NCI-H345 (cell line): ENCODE measurements at places on chromosomes 5 and 9.
A peak's percentile ranks its signal among the peaks of the same experiment; 100 is the strongest.

DNA sequence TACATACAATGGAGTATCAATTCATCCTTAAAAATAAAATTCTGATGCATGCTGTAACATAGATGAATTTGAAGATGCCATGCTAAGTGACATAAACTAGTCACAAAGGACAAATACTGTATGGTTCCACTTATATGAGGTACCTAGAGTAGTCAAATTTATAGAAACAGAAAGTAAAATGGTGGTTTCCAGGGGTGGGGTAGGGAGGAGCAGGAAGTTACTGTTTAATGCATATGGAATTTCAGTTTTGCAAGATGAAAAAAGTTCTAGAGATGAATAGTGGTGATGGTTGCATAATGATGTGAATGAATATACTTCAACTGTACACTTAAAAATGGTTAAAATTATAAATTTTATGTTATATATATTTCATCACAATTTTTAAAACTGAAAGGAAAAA is 57.3 kb upstream of the FNIP1 start:
- no peak for DNase-seq

DNA sequence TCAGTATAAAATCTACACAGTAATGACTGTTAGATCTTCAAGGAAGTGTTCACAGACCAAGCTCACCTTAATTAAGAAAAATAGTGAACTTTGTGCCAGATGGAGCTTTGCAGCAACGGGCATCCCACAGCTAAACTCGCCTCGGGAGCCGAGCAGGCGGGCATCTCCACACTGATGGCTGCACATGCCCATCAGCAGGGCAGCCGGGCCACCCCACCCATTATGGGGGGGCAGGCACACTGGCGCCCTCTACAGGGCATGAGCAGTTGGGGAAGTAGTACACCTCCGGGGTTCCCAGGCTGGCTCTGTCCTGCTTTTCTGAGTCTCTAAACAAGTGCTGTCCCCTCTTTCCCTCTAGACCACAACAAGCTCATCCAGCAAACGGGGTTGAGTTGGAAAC is 21.6 kb downstream of the ANKS6 start:
- no peak for DNase-seq

GRCh38 chr9:113542006-113542405 is 78.5 kb downstream of the RGS3 start:
- DNase-seq = no peak

DNA sequence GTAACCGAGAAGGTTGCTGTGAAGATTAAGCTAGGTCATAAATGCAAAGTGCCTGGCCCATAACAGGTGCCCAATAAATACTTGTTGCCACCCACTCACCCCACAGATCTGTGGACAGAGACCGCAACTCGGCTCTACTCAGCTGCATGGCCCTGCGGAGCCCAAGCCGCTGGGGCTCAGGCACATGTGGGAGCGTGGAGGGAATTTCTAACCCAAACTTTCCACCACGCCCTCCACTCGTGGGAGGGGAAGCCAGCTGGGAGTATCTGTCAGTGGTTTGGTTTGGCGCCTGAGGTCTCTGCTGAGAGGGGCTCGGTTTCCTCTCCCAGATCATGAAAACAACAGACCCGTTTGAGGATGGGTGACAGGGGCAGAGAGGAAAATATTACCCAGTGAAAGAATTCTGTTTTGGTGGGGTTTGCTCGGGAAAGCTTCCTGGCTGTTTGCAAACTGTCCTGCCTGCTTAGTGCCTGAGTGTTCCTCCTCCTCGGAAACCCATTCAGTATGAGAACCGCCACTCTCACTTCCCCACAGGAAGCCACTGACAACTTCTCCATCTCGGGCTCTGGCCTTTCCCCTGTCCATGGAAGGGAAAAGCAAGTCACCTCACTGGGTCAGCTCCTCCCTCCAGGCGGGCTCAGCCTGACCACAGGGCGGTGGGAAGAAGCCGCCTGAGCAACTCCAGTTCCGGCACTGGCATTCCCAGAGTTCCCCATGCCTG is 60.1 kb downstream of the RGS3 start:
- DNase-seq = no peak

DNA sequence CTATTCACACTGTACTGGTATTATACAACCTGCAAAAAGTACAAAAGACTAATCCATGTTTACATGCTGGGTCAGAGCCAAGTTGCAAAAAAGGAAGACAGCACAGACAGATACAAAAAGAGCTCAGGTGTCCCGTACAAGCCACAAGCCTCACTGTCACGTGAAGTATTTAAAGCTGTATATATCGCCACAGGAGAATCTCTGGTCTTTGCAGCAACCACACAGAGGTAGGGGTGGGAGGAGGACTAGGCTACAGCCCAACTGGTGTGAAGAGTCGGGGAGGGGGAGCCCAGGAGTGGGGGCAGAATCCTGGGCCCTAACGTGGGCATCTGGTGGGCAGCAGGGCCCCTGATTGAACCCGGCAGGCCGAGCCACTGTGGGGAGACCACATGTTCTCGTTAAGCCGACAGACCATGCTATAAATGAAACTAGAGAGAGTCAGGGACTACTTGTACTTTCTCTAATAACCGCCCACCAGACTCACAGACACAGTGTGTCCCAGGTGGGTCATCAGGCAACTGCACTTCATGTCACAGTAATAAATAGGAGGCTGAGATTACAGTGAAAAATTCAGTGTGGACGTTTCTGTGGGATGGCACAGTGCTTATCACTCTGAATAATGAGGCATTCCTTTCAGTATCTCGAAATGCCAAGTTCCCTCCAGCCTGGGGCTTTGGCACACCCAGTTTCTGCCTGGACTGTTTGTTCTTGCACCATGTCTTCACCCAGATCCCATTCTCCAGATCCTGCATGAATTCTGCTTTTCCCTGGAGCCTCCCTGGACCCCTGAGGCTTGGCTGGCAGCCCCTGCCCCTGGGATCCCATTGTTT is 79.3 kb upstream of the SH3PXD2B start:
- peak; percentile 70 for DNase-seq

DNA sequence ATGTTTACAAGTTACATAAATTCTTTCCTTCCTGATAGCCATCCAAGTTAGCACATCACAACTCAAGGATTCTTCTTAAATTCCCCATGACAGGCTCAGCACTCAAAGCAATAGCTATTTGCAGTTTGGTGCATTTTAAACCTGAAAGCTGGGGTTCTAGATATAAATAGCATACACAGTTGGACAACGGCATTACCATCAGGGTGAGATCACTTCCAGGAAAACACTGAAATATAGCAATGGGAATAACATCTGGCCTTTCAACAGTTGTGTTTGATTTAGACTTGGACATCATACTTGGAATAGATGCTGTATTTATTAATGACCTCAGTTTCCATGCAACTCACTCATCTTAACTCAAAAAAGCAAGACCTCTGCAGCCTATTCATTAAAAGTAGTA is 24.7 kb upstream of the LECT2 start:
- DNase-seq = no peak

GRCh38 chr5:157180374-157181264 is at the start of gene ITK:
Gene ITK, plus strand, starts transcription at chr5:157180840. Its CDS starts 138 bp downstream, at chr5:157180978.
- DNase-seq = no peak
